ENCODE measurements at places on chromosomes 7 and 10.

GRCh38 chr7:25669281-25669781 is 441.0 kb upstream of the NPVF start:
- no peak for DNase-seq

DNA sequence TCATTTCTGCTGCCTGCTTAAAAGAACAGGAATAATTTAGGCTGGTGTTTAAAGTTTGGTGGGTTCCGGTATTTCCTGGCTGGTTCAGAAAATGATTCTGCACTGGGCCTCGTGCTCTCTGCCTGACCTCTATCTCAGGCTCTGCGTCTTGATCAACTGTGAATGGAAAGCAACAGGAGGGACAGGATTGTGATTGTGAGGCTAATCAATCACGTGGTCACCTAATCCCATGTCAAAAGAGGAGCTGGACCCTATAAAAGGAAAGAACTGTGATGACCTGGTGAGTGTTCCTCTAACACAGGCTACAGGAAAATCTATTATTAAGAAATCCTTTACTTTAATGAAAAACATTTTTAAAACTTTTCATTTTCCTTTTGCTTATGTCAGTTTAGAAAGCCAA is at the start of gene DHX32:
TSS of gene DHX32 (minus strand) at position 101 of the 400 bp plus-strand sequence. CDS start 468 bp downstream, outside the sequence.
- no peak for DNase-seq

GRCh38 chr10:3723766-3724165 is 61.2 kb downstream of the KLF6 start:
- peak; percentile 44 for DNase-seq

DNA sequence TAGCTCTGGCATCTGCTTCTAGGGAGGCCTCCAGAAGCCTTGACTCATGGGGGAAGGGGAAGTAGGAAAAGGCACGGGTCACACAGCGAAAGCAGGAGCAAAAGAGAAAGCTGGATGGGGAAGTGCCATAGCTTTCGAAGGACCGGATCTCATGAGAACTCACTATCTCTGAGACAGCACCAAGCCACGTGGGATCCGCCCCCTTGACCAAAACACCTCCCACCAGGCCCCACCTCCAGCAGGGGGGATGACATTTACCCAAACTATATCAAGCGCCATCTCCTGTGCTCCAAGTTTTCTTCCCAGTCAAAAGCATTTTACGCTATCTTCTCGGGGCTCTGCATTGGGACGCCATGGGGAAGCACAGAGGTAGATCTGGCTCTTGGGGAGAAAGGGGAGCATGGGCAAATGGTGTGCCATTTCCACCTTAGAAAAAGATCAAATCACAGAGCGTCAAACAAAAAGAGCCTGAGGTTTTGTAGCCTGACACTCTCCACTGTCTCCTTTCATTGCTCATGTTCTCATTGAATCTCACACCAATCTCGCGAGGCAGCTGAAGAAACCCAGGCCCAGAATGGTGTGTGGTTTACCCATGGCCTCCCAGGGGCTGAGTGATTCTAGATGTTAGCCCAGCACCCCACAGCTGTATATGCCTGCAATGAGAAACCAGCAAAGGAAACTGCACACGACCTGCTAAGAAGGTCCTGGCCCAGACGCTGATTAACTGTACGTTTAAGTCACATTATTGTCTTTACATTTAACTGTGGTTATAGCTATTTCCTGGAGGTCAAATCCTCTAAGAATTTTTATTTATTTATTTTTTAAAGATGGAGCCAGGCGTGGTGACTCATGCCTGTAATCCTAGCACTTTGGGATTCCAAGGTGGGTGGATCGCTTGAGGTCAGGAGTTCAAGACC is 8.1 kb upstream of the OLAH start:
- peak; percentile 31 for DNase-seq

- peak; percentile 95 for DNase-seq
Observed at GRCh38 chr7:158431941-158432347, 155.7 kb downstream of the PTPRN2 start.

GRCh38 chr10:121326905-121327304 is 271.3 kb downstream of the FGFR2 start:
- no peak for DNase-seq

GRCh38 chr7:24971333-24972165 is 8.4 kb downstream of the OSBPL3 start:
- DNase-seq: peak; percentile 96

- no peak for DNase-seq
Observed at GRCh38 chr7:1662101-1662500, 8.0 kb upstream of the ELFN1 start.

DNA sequence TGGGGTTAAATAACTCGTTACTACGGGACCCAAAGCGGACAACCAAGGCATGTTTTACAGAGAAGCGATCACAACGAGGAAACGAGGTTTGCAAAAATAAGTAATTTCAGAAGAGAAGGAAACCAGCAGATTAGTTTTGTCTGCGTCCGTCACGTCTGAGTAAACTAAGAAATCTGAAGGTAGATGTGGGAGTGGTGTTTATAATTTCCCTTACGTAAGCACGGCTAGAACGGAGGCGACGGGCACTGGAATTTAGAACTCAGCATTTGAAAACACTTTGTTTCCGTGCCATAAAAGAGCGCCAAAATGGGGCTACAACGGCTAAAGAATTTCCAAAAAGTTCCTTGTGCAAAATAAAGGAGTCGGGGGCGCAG is 718 bp upstream of the UMAD1 start:
- DNase-seq: peak; percentile 34

DNA sequence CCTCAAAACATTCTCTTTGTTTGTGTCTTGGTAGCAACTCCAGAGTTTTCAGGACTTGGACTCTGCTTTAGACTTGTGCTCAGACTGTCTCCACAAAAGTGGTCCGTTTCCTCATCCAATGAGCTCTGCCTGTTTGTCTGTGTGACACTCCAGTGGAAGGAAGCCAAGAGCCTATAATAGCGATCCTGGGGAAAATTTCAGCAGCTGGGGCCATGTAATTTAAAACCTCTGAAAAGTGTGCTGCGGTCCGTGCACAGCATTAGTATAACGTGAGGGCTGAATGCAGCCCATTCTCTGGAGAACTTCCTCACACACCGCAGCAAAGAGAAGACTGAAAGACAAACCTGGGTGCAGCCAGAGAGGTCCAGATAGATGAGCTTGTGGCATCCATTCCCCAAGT is at the start of gene LRRC17:
TSS of gene LRRC17 (plus strand) at position 259 of the 400 bp plus-strand sequence. CDS start 20,914 bp downstream, outside the sequence.
- peak; percentile 89 for DNase-seq

DNA sequence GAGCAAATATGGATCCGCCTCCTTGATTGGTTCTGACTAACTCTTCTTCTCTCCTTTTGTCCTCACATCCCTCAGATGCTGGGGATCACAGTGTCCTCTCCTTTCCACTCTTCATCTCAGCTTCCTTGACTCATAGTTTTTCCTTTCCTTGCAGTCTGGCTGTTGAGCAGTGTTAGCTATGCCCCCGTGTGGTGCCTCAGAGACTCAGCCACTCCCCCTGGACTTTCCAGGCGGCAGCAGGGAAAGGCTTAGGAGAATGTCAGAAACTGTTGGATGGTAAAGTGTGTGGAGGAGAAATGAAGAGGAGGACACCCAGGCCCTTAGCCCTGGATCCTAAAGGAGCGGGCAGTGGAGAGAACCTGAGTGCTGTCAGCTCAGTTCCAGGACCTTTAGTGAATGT is 267.5 kb downstream of the CELF2 start:
- no peak for DNase-seq

All from fibroblast of mammary gland (primary cell).